Transverse colon (tissue), 4 donors: ENCODE measurements at places on chromosomes 5 and 9.

GRCh38 chr9:75692309-75692708, 198.2 kb upstream of the PCSK5 start:
- no peak for DNase-seq

DNA sequence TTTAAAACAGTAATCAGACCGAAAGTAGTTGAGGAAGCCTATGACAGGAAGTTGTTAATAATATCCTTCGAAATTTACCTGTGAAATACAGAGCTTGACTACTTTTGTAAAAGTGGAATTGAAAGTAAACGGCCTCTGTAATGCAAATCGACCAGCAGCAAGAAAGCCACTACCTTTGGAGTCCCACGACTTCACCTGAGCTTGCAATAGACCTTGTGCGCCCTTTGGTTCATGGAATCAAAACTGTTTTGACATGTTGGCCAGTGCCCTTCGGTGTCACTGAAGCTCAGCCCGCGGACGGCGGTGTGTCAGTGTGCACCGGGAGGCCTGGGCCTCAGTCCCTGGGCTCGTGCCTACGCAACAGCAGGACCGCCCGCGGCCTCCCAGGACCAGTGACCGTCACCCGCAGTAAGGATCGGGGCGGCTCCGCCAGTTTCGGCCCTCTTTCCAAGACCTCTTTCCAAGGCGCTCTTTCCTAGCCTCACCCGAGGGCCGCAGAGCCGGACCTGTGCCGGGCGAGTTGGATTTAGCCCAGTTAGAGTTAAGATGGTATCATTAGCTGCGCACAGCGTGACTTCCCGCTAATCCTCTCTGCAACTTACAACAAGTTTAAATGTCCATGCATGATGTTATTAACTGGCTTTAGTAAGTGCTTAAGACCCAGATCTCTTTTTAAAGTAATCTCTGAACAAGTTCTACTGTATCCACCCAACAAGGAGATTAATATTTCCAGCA, 223.3 kb downstream of the MEF2C start:
- no peak for DNase-seq

DNA sequence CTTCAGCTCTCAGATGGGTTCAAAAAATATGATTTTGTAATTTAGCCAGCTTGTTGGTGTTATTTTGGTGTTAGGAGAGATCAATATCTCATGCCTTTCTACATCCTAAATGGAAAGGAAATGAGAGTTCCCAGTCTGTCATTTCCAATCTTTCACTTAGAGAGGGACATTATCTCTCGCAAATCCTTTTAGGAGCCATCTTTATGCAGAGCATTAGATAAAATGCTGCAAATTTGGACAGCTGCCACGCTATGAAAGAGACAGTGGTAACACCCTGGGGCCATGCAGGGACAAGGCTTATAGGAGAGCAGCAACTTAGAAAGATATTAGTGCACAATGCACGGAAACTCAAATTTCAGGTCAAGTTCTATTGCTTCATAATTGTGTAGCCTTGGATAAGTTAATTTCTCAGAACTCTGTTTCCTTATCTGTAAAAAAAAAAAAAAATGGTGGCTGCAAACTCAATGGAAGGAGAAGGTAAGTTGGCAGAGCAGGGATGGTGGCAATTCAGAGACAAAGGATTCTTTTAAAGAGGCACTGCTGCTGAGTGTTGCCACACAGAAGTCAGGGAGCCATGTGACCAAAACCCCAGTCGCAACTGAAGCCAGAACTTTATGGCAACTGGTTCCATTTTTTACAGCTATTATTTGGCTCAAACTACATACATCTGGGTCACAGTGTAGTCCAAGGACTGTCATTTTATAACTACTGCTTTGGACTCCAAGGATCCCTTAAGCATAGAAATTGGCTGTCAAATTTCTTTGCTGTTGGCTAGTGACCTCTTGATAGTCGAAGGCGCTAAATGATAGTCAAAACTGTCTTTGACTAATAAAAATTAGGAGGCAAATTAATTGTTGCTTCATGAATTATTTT, 210.2 kb downstream of the FRMD3 start:
- DNase-seq, result no peak

DNA sequence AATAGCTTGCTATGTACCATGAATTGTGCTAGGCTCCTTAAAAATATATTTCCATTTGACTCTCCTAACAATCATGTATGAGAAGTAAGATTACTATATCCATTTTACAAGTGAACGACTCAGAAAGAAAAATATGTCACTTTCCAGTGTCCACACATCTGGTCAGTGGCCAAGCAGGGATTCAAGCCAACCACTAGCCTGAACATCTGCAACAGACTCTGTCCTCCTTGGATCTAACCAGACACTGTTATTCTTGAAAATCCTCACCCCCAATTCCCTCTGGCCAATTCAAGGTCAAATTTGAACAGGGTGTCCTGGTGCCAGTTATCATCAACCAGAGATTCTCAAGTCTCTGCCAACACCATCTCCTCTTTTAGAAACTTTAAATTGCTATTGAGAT, 344.1 kb upstream of the WWC1 start:
- no peak for DNase-seq

DNA sequence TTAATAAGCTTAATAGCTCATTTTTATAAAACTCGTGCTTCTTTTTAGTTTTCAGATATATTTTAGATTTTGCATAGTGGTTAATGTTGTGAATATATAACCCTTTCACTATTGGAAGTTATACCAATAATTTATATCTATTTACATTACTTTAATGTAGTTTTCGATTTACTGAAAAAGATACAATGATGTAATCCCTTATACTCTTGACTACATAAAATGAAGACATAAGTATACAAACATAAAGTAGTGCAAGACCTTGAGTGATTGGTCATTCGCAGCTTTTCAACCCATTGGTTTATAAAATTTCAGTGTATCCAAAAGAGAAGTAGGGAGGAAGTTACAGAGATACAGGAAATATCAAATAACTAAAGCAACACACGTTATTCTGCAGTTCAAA, 84.3 kb upstream of the GRHPR start:
- DNase-seq, result no peak

GRCh38 chr9:134227451-134228411, 63.4 kb upstream of the RNU6ATAC start:
- no peak for DNase-seq

GRCh38 chr9:33877727-33878489, 60.9 kb downstream of the UBE2R2 start:
- no peak for DNase-seq

DNA sequence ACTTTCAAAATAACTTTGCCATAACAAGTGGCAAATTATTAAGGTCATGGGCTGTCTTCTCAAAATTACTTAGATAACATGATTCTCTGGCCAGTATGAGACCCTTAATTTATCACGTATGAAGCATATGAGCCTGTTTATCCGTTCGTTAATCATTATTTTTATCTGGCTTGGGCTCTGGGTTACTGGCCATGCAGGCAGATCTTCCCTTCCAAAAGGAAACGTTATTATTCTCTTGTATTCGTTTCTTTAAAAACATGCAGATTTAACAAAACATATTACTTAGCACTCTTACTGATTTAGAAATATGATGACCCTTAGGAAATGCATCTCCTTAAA, 148.6 kb downstream of the DOCK8 start:
- no peak for DNase-seq

GRCh38 chr9:96508227-96508940, 58.4 kb downstream of the HABP4 start:
- DNase-seq, result no peak

GRCh38 chr9:80615964-80616363, 1044.2 kb downstream of the TLE4 start:
- DNase-seq, result no peak

- DNase-seq, result no peak
Observed at GRCh38 chr9:137522746-137523455, 27.3 kb downstream of the PNPLA7 start.

DNA sequence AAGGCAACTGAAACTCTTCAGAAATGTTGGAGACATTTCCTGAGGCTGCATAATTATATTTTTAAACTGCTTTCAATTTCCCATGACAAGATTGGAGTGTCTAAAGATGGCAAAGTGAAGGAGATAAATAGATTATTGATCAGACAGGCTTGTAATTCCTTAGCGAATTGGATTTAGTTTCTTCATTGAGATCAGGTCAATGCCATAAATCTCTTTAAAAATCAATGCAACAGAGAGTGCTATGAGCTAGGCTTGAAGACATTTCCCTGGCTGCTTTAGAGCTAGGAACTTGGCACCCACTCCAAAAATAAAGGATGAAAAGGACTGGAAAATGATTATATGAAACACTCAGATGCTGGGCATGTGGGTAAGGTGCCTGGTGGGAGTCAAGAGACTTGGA, 828.4 kb downstream of the TLR4 start:
- no peak for DNase-seq
